ENCODE measurements at places on chromosomes 2 and 18. TPM values are rescaled to one million over a fixed set of nuclear protein-coding genes. Genes with fewer than 3 reads are reported as not detected.
A peak's percentile ranks its signal among the peaks of the same experiment; 100 is the strongest.

DNA sequence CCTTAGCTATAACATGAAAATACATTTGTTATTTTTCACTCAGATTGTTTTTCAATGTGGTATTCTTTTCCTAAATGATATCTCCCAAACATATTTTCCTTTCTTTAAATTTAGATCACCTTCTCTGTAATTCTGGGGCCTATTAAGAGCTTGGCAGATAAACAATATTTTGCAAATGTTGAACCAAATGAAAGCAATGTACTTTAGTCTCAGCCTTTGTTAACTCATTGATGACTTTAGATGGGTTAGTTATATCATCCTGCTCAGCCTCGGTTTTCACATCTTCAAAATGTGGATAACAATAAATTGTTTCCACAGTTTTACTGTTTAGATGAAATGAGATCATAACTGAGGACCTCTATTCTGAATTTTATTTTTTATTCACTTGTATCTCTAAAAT, 1205.2 kb downstream of the SUCLG1 start:
- no peak overlapping the region for H3K4me3 ChIP-seq
- H3K27ac ChIP-seq: no peak overlapping the region
- no peaks in the 10 kb centered on the region for H3K36me3 ChIP-seq
- H3K4me1 ChIP-seq: no peaks in the 10 kb centered on the region
- no peak for DNase-seq

GRCh38 chr18:25137197-25137472, 214.8 kb downstream of the ZNF521 start:
- H3K4me3 ChIP-seq: no peak overlapping the region
- H3K36me3 ChIP-seq: no peaks in the 10 kb centered on the region
- no peaks in the 10 kb centered on the region for H3K4me1 ChIP-seq
- H3K27me3 ChIP-seq: no peaks in the 10 kb centered on the region
- no peak for DNase-seq
- no peak overlapping the region for H3K27ac ChIP-seq

GRCh38 chr2:106537791-106538191, 50.6 kb downstream of the CD8B2 start:
- H3K36me3 ChIP-seq: no peaks in the 10 kb centered on the region
- no peak overlapping the region for H3K27ac ChIP-seq
- no peak for DNase-seq
- no peak overlapping the region for H3K4me3 ChIP-seq

Gene MC5R
- 0.31 TPM for total RNA-seq

Gene REG3G
- not detected for total RNA-seq

DNA sequence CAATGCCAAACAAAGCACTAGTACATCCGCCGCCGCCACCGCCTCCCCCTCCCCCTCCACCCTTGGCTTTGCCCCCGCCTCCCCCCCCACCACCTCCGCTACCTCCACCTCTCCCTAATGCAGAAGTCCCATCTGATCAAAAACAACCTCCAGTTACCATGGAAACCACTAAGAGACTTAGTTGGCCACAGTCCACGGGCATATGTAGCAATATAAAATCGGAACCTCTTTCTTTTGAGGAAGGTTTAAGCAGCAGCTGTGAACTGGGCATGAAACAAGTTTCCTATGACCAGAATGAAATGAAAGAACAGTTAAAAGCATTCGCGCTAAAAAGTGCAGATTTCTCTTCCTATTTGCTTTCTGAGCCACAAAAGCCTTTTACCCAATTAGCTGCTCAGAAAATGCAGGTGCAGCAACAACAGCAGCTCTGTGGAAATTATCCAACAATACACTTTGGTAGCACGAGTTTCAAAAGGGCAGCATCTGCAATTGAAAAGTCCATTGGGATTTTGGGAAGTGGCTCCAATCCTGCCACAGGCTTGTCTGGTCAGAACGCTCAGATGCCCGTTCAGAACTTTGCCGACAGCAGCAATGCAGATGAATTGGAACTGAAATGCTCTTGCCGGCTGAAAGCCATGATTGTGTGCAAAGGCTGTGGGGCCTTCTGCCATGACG, 168.0 kb downstream of the ASXL3 start:
- no peaks in the 10 kb centered on the region for H3K27me3 ChIP-seq
- H3K27ac ChIP-seq: no peak overlapping the region
- H3K4me1 ChIP-seq: no peaks in the 10 kb centered on the region

GRCh38 chr2:58089081-58089480, 42.5 kb downstream of the VRK2 start:
- no peak for DNase-seq
- H3K36me3 ChIP-seq: peaks cover 13% of the 10 kb centered on the region
- no peak overlapping the region for H3K4me3 ChIP-seq
- H3K27me3 ChIP-seq: no peaks in the 10 kb centered on the region
- no peak overlapping the region for H3K27ac ChIP-seq
- no peaks in the 10 kb centered on the region for H3K4me1 ChIP-seq

DNA sequence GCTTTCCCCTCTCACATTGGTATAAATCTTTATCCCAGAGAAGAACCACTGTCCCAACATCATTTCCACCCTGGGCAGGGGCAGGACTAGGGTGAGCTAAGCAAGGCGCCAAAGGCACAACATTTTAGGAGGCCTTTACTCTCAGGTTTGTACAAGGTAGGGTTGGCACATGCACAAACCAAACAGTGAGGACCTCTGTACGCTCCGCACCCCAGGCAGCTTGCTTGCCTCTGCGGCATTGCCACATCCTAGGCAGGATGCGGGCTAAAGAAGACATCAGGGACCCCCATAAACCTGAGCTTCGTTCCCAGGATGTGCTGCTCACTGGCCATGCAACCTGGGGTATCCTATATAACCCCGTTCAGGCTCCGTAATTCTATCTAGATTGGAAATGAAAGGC, 128.1 kb upstream of the DAPL1 start:
- no peak overlapping the region for H3K27ac ChIP-seq
- peaks cover 29% of the 10 kb centered on the region for H3K36me3 ChIP-seq
- DNase-seq: no peak
- no peak overlapping the region for H3K4me3 ChIP-seq

Gene CYTIP
- total RNA-seq: 0.23 TPM

- H3K27ac ChIP-seq: no peak overlapping the region
- no peak for DNase-seq
- no peaks in the 10 kb centered on the region for H3K36me3 ChIP-seq
- H3K4me3 ChIP-seq: no peak overlapping the region
Measured at GRCh38 chr18:1994471-1994870, 576.8 kb downstream of the METTL4 start.

DNA sequence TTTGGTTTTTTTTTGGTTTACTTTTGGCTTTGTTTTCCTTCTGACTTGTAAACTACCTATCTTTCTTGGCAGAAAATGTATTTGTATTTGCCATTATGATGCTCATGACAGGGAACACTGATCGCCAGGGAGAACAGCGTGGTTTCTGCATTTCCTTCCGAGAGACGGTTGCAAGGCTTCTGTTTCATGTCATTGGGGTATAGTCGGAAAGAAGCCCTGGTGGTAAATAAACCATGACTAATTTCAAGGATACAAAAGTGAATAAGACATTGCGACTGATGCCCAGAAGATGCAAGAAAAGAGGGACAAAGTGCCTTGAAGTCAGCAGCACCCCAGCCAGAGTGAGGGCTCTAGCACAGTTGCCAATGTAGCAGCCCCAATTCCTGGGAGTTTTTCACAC, 4.2 kb upstream of the CAPN14 start:
- H3K4me3 ChIP-seq: no peak overlapping the region
- no peak overlapping the region for H3K27ac ChIP-seq
- no peaks in the 10 kb centered on the region for H3K27me3 ChIP-seq
- no peaks in the 10 kb centered on the region for H3K36me3 ChIP-seq

DNA sequence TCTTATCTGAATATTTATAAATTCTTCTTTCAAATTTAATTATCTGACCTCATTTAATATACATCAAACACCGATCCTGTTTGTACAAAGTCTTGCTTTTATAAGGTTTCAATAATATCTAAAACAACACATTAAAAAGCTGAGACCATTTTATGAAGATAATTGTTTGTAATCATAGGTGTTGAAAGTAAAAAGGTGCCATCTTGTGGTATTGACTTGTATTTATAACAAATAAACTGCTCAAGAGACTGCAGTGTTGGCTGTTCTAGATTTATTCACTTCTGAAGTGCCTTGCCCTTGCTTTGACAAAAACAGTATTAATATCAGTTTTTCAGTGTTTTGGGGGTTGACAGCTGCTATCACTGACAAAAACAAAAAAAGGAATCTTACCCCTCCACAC, 286.8 kb upstream of the HNMT start:
- no peaks in the 10 kb centered on the region for H3K27me3 ChIP-seq
- H3K36me3 ChIP-seq: no peaks in the 10 kb centered on the region
- H3K27ac ChIP-seq: no peak overlapping the region
- no peak for DNase-seq

Gene VWA3B
- not detected for total RNA-seq

DNA sequence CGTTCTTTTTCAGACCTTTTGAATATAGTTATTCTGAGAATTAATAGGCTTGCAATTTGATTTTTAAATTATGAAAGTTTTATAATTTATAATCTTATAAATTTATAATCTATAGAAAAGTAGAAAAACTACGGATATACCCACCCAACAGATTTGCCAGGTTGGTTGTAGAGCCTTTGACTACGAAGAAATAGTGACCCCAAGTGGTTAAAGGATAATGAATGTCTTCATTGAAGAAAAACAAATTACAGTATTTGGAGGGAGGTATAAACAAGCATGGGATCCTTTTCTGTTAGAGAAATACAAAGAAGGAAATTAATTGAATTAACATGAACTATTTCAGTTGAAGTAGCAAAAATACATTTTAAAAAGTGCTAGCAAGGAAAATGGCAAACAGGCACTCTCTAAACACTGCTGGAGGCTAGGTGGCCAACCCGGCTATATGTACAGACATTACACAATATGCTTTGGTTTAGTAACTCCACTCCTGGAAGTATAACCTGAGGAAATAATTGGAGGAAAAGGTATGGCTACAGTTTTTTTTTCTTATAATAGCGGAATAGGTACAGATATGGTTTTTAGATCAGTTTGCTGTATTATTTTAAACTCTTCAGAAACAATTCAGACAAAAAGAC, 110.9 kb downstream of the MIB1 start:
- no peak for DNase-seq
- no peak overlapping the region for H3K27ac ChIP-seq
- no peak overlapping the region for H3K4me3 ChIP-seq
- H3K36me3 ChIP-seq: no peaks in the 10 kb centered on the region
- H3K4me1 ChIP-seq: no peaks in the 10 kb centered on the region

Gene DSG4
- total RNA-seq: not detected

GRCh38 chr2:24919037-24919505, 966 bp downstream of the ADCY3 start:
- H3K4me3 ChIP-seq: peak overlapping the region; percentile 43
- H3K27ac ChIP-seq: no peak overlapping the region
- DNase-seq: no peak

Gene SPRED2
- total RNA-seq: 22.5 TPM

- H3K36me3 ChIP-seq: no peaks in the 10 kb centered on the region
- no peak overlapping the region for H3K4me3 ChIP-seq
- H3K27me3 ChIP-seq: peaks cover 7% of the 10 kb centered on the region
- H3K27ac ChIP-seq: no peak overlapping the region
Measured at GRCh38 chr2:242053921-242054320, 184.4 kb downstream of the RTP5 start.

DNA sequence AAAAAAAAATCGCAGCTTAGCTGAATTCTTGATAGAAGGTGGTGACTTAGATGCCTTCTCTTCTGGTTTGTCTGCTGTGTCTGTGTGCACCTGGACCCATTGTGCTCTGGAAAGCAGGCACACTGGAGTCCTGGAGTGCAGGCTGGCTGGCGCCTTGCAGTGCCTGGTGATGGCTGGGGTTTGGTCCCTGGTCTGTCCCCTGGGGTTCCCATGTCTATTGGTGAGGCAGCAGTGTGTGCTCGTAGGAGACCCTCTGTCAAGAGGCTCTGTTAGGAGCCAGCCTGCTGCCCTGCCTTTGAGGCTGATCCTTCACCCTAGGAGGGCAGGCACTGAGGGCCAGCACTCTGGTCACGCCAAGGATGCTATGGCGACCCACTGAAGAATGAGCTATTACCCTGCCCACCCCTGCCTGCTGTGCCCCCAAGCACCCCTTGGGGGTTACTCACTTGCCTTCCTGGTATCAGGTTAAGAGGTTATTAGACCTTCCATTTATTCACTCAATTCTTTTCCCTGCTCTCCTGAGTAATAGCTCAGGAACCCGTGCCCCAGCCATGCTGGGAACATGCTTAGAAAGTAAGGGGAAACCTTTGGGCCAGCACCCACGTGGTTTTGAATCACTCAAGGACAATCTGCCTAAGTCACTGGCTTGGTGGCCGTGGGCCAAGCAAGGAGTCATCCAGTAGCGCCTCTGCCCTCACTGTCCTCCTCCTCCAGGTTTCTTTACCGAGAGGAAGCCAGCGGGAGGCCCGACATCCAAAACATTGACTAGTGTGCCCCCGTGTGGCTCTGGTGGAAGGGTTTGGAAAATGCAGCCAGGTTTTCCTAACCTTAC, 284.5 kb downstream of the PRKCE start:
- no peaks in the 10 kb centered on the region for H3K27me3 ChIP-seq
- no peak overlapping the region for H3K4me3 ChIP-seq
- no peaks in the 10 kb centered on the region for H3K36me3 ChIP-seq
- H3K4me1 ChIP-seq: peaks cover 2% of the 10 kb centered on the region
- no peak for DNase-seq
- no peak overlapping the region for H3K27ac ChIP-seq

- H3K4me3 ChIP-seq: no peak overlapping the region
- H3K36me3 ChIP-seq: no peaks in the 10 kb centered on the region
- no peak overlapping the region for H3K27ac ChIP-seq
- H3K27me3 ChIP-seq: no peaks in the 10 kb centered on the region
- peaks cover 6% of the 10 kb centered on the region for H3K4me1 ChIP-seq
- no peak for DNase-seq
Measured at GRCh38 chr18:58091099-58091611, 47.1 kb downstream of the NEDD4L start.

DNA sequence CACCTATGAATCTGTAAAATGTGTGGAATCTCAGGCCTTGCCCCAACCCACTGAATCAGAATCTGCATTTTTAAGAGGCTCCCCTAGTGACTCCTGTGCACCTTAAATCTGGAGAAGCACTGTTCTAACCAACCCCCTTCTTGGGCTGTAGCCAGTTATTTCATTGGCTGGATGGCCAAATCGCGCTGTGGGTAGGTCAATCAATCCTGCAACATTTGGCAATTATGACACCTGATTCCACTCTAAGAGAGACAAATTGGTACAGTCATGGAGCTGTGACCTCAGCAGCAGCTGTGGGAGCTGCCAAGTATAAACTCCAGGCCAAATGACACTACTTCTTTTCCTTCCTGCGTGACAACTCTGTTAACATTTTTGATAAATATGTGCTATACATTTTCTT, 208.7 kb downstream of the CLIP4 start:
- no peak overlapping the region for H3K27ac ChIP-seq
- no peaks in the 10 kb centered on the region for H3K27me3 ChIP-seq
- DNase-seq: no peak
- no peaks in the 10 kb centered on the region for H3K36me3 ChIP-seq
- no peak overlapping the region for H3K4me3 ChIP-seq

Gene CXCR4
- 1.3 TPM for total RNA-seq

Measured in H1 (cell line).